ENCODE measurements at places on chromosomes 1 and 21.

DNA sequence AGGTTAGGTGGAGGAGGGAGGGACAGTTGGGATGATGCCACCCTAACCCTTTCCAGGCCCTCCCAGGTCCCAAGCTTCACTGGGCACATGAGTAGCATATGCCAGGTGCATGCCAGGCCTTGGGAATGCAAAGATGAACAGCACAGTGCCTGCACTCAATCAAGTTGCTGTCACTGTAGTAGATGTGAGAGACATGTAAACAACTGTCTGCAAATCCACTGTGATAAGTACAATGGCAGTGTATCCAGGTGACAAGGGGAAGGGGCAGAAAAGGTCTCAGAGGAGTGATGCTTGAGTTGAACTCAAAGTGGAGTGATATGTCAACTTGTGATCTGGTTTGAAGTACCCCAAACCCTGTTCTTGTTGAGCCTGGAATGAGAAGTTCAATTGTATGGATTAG is 49.5 kb upstream of the LRRN2 start:
- no peak for DNase-seq

DNA sequence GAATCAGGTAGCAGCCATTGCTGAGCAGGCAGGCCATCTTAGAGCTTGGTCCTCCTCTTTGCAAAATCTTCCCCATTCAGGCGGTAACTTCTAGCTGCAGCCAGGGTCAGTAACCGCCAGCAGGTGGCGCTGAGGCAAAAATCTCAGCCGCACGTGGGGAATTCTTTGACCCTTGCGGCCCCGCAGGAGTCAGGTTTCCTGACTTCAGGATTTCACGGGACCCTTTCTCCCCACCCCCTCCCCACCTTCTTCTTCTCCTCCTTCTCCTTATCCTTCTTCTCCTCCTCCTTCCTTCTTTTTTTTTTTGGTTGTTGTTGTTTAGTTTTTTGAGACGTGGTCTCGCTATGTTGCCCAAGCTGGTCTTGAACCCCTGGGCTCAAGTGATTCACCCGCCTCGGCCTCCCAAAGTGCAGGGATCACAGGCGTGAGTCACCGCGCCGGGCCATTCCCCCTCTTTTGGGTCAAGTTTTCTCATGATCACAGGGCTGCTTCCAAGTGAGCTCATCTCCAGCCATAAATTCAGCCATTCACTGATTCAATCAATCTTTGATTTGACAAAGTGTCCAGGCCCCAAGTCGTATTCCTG is 33.4 kb upstream of the TENT5B start:
- DNase-seq = peak; percentile 66

DNA sequence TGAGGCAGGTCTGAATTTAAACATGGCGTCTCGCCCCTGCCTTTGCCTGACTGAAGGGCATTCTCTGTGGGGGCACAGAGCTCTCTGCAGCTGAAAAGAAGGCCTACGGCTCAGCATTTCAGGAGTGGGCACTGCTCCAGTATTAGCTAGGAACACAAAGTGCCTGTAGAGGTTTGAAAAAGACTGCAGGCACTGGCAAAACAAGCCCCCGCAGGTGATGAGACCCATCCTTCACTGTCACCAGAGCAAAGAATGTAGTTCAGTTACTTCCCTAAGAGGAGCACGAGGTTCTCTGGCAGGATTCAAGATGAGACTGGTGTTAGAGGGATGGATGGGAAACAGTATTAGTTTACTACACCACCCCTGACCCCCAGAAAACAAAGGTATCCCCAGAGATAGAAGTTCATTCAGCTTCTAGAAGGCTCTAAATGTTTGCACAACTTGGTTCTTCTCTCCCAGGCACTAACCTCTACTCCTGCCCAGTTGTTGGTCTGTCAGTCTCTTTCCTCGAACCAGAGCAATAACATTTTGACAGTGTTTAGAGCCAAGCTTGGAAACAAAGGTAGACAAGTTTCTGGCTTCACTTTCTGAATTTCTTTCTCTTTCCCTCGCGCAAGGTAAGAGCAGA is 101.9 kb upstream of the KCNE2 start:
- DNase-seq = no peak

DNA sequence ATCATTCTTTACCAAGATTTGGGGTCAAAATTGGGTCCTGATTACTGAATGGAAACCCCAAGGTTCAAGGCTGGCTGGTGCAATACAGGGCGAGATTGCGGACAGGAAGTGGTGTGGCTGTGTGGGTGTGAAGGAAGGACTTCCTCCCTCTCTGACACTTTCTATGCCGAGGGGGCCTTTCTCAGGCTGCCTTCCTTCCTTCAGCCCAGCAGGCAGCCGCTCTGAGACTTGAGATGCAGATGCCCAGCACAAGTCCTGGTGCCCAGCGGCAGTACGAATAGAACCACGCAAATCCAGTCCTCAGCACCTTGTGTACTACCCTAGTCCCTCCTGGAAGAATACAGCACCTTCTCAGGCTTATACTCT is 16.3 kb downstream of the BATF3 start:
- no peak for DNase-seq

GRCh38 chr1:85397490-85398032 is 67.4 kb downstream of the DDAH1 start:
- DNase-seq = no peak

- DNase-seq = peak; percentile 91
Observed at GRCh38 chr21:30126576-30126975, 40.0 kb downstream of the CLDN17 start.

DNA sequence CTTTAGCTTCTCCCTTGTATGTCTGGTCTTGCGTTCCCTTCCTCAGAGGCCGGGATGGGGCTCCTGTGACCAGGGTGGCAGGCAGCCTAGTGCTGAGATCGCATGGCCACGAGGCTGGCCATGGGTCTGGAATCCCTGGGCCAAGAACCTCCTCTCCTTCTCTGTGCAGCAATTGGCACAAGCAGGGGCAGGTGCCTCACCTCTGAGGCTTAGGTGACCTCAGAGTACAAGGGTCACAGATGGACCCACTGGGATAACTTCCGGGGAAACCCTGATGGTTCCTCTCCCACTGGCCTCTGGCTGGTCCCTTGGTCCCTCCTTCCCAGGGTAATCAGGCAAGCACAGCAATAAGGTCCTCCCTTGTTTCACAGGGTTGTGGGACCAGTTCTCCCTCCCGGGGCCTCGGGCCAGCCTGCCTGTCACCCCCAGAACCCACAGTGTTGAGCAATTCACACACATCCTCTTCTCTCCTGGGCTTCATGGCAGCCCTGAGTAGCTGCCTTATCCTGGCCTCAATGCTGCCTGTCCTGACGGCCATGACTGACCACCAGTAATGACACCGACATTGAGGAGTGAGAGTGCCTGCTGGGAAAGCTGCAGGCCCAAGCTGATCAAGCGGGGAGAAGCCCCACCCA is 38.6 kb downstream of the BMP8A start:
- DNase-seq = no peak

DNA sequence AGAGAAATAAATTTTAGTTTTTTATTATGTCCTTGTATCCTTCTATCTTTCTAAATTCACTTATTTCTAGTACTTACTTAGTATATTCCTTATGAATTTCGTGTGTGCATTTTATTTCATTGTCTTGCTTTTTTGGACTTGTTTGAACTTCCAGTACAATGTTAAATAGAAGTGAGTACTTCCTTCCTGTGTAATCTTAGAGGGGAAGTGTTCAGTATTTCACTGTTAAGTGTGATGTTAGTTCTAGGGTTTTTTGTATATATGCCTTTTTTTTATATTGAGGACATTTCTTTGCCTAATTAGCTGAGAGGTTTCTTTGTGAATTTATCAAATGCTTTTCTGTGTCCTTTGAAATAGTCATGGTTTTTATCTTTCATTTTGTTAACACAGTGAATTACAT is 10.7 kb downstream of the LYPLAL1 start:
- DNase-seq = no peak

DNA sequence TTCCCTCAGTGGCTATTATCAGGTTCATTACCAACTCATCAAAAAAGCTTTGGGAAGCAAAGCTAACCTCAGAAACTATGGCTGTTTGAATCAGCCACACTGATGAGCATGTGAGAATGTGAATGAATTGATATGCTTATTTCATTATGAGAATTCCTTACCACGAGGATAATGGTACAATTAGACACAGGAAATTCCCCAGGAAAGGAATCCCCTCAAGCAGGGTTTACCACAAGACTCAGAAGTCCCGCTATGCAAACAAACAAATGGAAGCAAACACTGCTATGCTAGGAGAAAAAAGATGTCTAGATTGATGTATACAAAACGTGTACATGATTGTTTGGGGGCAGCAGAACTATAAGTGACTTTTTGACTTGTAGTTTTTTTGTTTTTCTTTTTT is 205.0 kb downstream of the HMCN1 start:
- no peak for DNase-seq
